NCI-H69 (cell line): ENCODE measurements at places on chromosomes 4 and X.

DNA sequence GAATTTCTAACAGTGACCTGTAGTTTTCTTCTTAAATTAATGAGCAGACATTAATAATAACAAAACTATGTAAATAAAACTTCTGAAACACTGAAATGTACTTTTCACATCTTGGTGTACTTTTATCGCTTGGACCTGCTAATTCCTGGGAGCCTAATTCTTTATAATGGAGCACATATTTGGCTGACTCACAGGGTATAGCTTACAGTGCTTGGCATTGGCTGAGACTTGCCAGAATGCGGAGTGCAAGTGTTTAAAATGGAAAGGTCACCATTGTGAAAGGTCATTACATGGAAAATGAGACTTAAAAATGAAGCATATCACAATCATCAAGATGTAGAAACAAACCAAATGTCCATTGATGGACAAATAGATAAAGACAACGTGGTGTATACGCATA lies 137.3 kb upstream of the PDLIM3 start:
- DNase-seq = no peak

DNA sequence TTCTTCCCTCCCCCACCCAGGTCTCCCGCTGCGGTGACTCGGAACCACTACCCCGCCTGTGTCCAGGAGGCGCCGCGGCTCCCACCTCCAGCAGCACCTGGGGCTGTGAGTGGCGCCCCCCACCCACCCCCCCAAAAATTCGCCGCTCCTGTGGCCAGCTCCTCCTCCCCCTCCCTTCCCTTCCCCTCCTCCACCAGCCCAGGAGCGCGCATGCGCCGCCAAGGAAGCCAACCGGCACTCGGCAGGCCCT lies 278 bp downstream of the CLOCK start:
- no peak for DNase-seq

- peak; percentile 71 for DNase-seq
These were observed 334.5 kb upstream of the NOCT start for GRCh38 chr4:138680989-138681604.

GRCh38 chrX:155864655-155865054 lies 16.5 kb upstream of the VAMP7 start:
- DNase-seq = no peak

DNA sequence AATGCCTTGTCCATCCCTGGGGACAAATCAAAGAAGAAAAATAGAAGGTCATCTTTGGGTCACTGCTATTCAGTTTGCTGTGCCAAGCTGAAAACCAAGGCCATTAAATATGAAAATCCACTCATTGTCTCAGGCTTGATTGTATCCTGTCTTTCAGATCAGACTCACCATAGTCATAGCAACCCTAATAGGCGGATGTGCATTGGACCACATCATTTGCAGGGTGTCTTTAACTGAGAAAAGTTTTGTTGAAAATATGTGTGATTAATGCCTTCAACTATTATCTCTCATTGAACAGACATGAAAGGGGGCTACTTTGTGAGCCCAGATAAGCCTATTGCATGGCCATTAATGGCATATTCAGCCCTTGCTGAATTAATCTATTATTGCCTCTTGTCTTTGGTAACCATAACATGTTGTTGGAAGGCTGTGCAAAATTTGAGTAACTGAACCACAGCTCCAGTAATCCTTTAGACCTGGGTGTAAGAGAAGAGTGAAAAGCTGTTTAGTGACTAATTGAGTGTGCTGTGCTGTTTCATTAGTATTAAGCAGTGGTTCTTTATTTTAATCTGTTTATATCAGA lies 453.6 kb upstream of the EPHA5 start:
- DNase-seq = peak; percentile 84

GRCh38 chr4:38279650-38280322 lies 319.6 kb downstream of the PTTG2 start:
- DNase-seq = peak; percentile 96

DNA sequence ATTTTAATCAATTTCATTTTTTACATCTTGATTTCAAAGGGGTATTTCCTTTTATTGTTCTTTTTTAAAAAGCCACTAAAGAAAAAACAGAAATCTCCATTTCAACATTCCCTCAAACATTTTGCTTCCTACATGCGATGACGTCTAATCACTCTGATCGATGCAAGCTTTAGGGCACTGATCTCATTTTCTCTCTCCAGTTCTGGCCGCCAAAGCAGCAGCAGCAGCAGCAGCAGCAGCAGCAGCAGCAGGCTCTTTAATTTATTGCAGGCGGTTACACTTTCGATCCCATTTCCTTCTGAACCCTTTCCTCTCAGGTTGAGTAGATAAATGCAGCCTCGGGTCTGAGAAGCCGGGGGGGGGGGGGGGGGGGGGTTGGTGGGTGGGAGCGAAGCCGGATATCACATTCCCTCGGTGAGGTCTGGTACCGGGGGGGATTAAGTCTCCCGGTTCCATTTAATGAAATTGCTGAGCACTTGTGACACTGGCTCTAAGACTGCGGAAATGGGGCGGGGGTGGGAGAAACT lies 3.4 kb upstream of the PCDH7 start:
- peak; percentile 56 for DNase-seq

GRCh38 chrX:134512566-134512965 lies 52.6 kb downstream of the HPRT1 start:
- peak; percentile 15 for DNase-seq

DNA sequence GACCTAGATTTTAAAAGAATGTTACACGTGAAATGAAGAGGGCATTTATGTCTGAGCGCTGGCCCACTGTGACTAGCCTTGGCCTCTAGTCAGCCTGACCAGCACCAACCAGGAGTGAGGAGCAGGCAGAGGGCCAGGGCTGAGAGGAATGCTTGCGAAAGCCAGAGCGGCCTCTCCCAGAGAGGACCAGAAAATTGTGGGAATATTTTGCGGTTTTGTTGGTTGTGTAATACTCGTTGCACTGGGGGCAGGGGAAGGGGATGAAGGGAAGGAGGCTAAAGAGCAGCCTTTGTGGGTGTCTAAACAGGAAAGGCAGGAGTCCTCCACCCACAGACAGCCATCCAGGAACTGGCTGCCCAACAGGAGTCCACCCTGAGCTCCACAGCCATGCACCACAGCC lies 3.8 kb downstream of the GABRE start:
- DNase-seq = no peak

DNA sequence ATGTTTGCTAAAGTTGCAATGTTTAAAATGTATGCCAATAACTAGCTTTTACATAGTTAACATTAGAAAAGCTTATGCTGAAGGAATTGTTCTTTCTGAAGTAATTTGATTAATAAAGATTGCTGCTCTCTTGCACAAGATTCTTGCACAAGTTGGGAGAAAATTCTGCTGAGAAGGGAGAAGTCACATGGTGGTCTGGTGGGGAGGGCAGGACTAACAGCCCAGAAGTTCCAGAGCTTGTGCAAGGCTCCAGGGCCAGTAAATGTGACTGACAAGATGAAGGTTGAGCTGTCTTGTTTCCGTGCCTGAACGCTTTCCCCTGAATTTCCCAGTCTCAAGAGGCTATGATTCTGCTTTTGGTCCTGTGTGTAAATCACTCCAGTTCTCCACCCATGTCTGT lies 112.9 kb upstream of the VCX start:
- no peak for DNase-seq

- no peak for DNase-seq
These were observed 38.3 kb upstream of the NDP start for GRCh38 chrX:44011506-44011905.

DNA sequence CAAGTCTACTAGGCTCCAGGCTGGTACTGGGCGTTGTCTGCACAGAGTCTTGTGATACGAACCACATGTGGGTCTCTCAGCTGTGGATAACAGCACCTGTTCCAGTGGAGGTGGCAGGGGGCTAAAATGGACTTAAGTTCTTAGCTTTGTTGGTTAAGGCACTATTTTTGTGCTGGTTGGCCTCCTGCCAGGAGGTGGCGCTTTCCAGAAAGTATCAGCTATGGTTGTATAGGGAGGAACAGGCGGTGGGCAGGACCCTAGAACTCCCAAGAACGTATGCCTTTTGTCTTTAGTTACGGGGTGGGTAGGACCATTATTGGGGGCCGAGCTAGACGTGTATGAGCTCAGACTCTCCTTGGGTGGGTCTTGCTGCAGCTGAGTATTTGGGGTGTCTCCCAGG lies 1138.4 kb downstream of the PCDH19 start:
- DNase-seq = no peak

- peak; percentile 48 for DNase-seq
These were observed 1.1 kb downstream of the STBD1 start for GRCh38 chr4:76307660-76308014.

DNA sequence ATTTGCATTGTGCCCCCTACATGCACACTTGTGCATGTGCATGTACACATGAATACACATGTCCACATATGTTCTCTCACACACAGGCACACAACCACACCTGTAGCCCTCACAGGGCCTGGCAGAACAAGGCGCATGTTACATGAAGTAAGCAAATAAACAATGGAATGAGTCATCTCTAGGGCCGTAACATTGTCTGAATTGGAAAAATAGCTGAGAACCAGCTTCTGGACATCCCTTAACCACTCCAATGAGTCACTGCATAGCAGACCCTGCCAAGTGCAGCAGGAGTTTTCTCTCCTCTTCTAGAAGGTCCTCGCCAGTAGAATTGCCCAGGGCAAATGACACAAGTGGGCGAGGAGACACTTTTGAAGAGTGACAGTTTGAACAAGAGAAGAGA lies 66.1 kb downstream of the MAGEA10 start:
- no peak for DNase-seq

DNA sequence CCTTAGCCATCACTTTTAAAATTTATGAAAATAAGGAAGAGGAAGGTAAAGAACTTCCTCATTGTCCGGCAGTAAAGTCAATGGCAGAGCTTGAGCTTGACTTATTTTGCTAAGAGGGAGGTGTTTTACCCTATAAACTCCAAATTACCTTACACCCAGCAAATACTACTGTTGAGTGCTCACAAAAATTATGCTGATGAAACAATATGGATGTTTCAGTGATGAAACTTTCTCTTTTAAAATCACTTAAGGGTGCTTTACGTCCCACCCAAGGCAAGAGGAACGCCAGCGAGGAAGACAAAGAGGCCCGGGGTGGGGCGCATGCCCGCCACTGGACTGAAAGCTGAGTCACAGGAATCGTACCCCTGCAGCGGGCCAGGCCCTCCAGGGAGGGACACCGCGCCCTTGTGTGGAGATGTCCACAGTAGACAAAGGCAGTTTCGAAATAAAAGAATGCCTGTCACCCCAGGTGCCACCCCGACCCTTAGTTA lies 560 bp upstream of the TMSB4X start:
- peak; percentile 79 for DNase-seq

DNA sequence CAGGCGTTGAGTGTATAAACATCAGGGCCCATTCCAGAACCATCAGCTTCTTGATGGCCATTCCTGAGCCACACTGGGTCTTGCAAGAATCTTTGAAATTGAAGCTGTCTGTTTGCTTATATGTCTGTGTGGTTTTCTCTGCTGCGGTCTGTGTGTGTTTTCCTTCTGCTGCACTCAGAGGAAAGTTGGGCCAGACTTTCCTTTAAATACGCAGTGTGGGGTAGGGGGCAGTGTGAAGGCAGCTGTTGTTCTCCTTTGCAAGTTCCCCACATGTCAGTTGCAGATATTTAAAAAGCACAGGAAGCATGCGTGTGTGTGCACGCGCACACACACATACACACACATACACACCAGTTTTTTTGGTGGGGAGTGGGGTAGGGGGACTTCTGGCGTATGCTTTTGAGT lies 32.1 kb downstream of the CCKAR start:
- DNase-seq = no peak

DNA sequence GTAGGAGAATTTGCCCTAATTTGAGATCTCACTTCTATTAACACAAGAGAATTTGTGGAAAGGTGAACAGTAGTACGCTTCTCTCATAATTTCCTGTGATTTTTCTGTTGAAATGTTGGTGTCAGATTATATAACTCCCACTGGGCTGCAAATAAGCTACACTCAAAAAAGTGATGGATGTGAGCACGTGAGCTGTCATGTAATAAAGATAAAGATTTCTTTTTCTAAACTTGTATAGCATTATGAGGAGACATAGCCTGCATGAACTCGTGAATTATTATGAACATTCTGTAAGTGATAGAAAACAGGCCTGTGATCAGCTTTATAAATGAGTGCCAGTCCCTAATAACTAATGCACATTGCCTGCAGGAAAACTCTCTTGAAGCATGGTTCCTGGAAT lies 356.6 kb upstream of the ACTRT1 start:
- DNase-seq = no peak

- no peak for DNase-seq
These were observed 18.6 kb upstream of the SUPT20HL1 start for GRCh38 chrX:24341795-24342194.

GRCh38 chr4:123807866-123808265 lies 411.3 kb downstream of the SPRY1 start:
- no peak for DNase-seq

DNA sequence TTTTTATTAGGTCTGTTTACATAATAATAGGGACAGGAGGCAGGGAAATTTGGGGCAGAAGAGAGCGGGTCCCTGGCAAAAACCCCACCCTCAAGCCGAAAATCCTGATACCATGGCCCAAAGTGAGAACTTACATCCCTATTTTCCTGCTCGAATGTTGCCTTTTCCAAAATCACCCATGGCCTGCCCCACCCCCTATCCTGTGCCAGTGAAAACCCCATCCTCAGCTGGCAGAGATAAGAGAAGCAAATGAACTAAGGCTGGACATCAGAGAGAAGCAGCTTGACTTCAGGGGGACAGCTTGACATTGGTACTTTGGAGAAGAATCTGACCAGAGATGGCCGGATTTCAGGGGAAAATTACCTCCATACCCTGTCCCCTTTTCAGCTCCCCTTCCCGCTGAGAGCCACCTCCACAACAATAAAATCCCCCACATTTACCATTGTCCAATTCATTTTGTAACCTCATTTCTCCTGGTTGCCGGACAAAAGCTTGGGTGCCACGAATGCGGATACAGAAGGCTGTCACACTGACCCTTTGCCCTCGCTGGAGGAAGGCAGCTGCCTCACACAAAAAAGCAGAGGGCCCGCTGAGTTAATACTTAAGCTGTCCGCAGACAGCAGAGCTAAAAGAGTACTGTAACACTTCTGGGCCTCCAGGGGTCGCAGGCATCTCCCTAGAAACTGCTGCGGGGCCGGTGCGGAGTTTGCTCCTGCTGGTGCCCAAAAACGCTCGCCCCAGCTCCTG lies 196.2 kb downstream of the SNCA start:
- DNase-seq = peak; percentile 32

- no peak for DNase-seq
These were observed 150.8 kb downstream of the FRAS1 start for GRCh38 chr4:78207951-78208350.

DNA sequence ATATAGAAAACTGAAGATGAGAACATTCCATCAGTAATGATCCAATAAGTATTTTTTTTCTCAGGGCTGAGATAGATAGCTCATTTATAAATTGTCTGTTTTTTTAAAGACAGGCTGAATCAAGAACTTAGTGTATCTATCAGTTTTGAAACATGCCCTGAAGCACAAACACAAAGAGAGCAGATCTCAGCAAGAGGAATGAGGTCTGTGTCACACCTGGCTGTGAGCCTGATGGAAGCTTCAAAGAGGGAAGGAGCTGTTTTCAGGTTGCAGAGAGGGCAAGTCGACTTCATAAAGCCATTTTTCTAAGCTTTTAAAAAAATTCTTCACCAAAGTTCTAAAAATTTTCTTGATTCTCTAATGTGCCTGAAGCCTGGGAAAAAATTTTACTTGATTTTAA lies 434.9 kb downstream of the PDGFC start:
- DNase-seq = no peak
